ENCODE measurements at places on chromosomes 5 and 9.
A peak's percentile ranks its signal among the peaks of the same experiment; 100 is the strongest.

GRCh38 chr5:163760498-163760897 lies 255.1 kb downstream of the MAT2B start:
- DNase-seq: no peak

DNA sequence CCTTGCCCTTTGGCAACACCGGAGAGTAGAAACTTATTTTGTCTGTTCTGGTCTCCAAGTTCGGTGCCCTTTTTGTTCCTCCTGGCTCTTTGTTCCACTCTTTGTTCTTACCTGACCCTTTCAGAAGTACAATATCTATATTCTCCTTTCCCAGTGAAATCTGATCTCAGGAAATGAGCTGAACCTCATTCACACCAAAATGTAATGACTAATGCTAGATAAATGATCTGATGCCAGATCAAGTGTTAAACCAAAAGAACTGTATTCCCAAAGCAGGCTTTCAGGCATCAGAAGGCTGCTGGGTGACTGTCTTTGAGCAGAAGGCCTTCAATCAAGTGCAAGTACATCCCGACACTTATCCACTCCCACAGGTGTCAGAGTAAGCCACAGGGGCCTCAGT lies 156.4 kb downstream of the SPOCK1 start:
- no peak for DNase-seq

DNA sequence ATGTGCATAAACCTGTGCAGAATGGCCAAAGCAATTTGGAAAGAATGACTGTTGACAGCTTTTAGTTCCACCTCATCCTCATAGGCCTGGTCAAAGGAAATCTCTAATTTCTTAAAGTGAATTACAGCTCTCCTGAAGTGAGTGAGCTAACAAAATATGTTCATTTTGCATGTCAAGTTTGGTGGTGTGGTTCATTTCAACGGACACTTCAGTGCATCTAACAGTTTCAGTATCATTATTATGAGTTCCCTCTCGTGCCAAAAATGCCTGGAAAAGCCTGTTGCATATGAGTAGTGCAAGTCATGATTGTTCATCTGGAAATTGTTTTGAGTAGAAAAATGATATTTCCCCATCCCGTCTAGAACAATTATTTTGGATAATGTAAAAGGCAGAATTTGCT lies 53.2 kb upstream of the HMHB1 start:
- DNase-seq: no peak

- no peak for DNase-seq
These were observed 183.1 kb upstream of the S1PR3 start for GRCh38 chr9:88808019-88808656.

DNA sequence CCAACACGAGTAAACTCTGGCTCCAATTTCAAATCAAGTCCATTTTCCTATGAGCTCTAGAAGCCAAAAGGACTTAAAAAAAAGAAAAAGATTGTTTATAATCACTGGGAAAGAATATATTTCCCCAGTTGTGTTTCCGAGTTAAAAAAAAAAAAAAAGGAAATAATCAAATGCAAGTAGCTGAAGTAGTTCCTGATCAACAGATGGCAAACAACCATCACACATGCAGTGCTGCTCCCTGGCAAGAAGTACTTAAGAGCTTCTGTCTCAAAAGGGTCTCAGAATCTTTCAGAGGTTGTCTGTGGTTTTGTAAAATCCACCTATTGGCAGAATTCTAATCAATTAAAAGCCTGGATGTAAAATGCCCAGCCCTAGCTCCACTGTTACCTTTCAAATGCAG lies 387.9 kb downstream of the RAB3C start:
- no peak for DNase-seq

DNA sequence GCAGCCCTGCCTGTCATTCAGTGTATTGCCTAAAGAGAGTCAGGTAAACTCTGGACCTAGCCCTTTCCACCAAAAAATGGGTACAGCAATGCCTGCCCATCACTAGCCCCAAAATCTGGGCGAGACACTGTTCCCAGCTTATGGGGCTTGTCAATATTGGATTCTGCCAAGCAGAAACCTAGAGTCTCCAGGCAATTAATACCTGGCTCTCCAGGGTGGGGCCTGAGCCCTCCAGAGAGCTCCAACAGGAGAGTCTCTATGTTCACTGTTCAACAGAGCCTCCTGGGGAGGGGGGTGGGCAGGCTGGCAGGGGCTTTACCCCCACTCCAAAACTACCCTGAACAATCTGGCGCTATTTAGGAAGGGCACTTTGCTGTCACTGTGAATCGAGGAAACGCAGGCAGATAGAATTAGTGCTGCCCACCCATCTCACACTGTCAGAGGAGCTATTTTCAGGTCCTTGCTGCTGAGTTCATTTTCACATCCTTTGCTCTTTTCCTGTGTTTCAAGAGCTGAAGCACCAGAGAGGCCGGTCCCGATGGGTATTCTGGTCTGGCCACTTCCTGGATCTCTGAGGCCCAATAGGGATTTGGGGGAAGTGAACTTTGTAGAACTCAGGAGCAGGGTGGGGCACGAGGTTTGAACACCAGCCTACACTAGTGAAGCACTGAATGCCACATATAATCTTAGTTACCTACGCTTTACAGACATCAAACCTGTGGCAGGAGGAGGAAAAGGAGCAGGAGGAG lies 121.8 kb downstream of the C5orf15 start:
- DNase-seq: no peak

DNA sequence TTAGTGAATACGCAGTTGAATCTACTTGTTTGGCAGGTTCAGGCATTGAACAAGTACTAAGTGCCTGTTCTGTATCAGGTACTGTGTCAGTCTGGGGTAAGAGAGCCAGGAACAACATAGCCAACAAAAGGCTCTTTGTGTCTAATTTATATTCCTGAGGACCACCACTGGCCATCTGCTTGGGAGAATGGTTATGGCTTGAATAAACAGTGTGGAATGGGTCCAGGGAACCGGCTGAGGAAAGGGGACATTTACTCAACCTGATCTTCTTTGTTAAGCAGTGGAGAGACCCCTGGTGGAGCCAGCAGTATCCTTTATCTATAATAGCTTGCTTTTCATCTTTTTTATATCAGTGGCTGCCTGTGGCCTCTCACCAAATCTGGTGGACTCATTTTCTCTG lies 38.6 kb downstream of the EXOSC2 start:
- DNase-seq: peak; percentile 16

GRCh38 chr5:169201597-169201996 lies 99.3 kb downstream of the SLIT3 start:
- no peak for DNase-seq

DNA sequence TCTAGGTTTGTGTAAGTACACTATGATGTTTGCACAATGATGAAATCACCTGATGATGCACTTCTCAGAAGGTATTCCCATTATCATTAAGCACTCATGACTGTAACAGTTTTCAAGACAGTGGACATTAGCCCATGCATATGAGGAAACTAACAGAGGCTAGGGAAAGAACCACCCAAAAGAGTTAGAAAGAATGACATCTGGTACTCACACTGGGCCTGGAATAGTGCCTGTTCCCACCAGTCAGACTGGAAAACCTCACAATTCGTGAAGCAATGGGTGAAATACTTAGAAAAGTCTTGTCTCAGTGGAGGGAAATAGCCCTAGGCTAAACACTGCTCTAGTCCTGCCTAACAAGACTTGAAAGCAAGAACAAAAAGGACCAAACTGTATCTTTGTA lies 117.4 kb upstream of the GDNF start:
- DNase-seq: no peak

GRCh38 chr5:111259636-111260035 lies 35.5 kb downstream of the CAMK4 start:
- no peak for DNase-seq

GRCh38 chr5:73215891-73216610 lies 43.1 kb downstream of the TMEM174 start:
- DNase-seq: peak; percentile 28

DNA sequence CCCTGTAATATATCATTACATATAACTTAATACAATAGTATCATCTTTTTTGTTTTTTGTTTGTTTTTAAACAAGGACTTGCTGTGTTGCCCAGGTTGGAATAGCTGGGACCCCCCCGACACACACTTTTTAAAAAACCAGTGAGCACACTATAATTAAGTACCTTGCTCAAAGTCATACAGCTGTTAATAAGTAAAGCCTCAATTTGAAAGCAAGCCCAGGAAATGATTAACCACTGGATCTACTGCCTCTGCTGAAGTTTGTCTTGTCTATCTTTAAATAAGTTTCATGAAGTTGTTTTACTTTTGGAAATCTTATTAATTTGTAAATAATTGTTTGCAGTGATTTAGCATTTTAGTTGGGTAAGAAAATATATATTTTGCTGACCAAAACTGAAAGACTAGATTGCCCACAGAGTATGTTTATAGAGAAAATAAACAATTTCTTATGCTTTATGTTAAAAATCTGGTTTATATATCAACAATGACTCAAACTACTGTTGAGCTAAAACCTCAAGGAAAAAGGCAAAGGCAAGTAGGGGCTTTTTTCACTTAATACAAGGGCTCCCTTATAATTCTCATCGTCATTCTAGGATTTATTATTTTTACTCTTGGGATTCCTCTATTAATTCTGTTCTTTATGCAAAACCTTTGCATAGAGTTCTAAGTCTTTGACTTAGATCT lies 5.8 kb upstream of the CARNMT1 start:
- no peak for DNase-seq

DNA sequence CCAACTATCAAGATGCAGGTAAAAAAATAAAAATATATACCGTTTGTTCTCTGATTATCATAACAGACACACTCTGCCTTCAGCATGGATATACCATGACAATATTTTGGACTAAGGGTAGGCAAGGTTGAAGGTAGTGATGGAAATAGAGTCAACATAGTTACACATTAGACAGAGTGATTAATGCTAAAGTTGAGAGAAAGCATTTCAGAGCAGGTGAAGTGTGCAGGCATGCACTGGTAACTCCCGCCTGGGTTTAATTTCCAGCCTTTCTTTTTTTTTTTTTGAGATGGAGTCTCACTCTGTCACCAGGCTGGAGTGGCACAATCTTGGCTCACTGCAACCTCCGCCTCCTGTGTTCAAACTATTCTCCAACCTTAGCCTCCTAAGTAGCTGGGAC lies 458.5 kb downstream of the TLR4 start:
- no peak for DNase-seq

DNA sequence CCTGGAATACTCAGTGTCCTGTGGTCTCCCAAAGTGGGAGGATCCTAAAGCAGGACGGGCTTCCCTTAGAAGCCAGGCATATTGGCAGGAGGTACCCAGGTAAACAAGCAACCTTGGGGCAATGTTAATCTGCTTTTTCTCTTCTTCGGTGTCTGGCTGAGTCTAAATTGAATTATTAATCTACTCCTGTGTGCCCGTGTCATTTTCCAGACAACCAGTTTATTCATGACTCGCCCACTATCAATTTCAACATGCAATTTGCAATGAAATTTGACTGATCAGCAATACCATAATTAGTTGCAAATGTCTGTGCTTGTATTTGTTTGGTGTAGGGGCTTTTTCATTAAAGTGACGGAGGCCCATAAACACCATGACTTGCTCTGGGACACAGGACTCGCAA lies 32.9 kb upstream of the JADE2 start:
- no peak for DNase-seq

GRCh38 chr9:117116084-117116483 lies 298.8 kb downstream of the ASTN2 start:
- DNase-seq: no peak

- no peak for DNase-seq
These were observed 172.3 kb downstream of the CACNA1B start for GRCh38 chr9:138049779-138050471.

DNA sequence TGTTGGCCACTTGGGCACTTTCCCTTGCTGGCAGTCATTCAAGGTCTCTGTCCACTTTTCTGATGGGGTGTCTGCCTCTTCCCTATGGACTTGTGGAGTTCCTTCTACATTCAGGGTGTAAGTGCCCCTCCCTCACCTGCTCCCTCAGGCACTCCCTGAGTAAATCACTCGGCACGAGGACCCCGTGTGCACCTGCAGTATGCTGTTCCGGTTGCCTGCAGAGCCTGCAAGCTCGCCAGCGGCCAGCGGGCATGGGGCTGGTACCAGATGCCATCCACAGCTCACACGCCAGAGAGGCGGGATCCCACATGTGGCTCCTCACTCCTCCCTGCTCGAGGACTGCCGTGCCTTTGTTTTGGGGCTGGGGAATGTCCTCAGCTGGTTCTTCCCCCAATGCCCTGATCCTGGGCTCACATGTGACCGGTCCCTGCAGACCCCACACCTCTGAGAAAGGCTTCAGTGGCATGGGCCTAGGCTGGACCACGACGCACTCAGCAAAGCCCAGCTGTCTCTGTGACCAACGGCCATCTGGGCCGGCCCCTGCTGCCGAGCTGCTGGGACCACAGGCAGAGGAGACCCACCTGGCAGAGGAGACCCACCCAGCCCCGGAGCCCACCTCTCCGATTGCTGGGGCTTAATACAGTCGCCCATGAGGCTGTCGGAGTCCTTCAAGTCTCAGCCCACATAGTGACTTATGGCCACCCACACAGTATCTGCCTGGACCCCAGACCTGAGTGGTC lies 46.1 kb upstream of the CLPTM1L start:
- DNase-seq: no peak

- DNase-seq: no peak
These were observed 73.5 kb downstream of the WWC1 start for GRCh38 chr5:168364750-168365550.

- DNase-seq: peak; percentile 76
These were observed 209.4 kb downstream of the PIK3R1 start for GRCh38 chr5:68424799-68425537.

- DNase-seq: peak; percentile 94
These were observed 7.8 kb downstream of the AGPAT2 start for GRCh38 chr9:136679431-136679941.

- peak; percentile 35 for DNase-seq
These were observed 196.6 kb downstream of the PTTG1 start for GRCh38 chr5:160618286-160618685.

DNA sequence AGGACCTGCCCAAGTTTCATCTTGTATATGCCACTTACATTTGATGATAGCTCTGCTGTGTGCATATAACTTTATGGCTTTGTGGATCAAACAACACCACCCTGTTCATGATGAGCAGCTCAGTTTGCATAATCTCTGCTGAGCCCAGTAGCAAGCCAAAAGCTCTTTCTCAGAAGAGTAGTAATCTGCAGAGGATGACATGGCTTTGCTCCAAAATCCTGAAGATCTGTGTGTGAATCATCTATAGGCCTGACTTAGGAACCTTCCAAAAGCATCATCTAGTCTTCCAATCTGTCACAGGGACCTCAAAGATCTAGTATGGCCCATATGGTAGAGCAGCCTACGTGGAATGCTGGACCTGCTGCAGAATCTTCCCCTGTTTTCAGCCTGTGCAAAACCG lies 394.6 kb downstream of the PSAT1 start:
- DNase-seq: no peak

All from Kasumi-1 (cell line).